Kasumi-1 (cell line): ENCODE measurements at places on chromosomes 4 and X.

DNA sequence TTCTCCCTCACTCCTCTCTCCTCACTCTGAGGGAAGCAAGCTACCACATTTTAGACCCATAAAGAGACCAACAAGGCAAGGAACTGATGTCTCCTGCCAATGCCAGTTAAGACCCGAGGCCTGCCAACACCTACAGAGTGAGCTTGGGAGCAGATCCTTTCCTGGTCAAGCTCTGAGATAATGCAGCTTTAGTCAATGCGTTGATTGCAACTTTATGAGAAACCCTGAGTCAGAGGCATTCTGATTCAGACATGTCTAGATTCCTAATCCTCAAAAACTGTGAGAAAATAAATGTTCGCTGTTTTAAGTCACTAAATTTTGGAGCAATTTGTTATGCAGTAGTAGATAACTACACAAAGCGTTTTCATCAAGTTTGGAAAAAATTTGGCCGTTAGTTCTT, 115.5 kb downstream of the JADE1 start:
- DNase-seq, result no peak

GRCh38 chr4:93646233-93646930, 182.2 kb upstream of the ATOH1 start:
- DNase-seq, result no peak

DNA sequence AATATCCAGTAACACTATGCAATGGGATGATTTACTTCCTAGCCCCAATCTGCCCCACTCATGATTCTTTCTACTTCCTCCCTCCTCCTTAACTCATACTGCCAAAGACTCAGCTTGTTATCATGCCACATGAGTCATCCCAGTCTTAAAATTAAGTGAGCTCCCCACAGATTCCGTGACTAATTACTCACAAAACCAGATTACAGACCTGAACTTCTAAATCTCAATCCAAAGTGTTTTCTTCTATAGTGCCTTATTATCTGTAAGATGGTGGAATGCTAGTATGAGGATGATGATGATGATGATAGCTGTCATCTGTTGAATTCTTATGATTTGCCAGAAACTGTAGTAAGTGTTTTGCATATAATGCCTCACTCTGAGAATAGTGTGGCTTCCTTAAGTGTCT, 27.7 kb upstream of the GPC3 start:
- DNase-seq, result no peak

GRCh38 chrX:31652650-31653049, 580.8 kb upstream of the FTHL17 start:
- DNase-seq, result no peak

- no peak for DNase-seq
Observed at GRCh38 chr4:42420140-42420539, 22.9 kb downstream of the SHISA3 start.

DNA sequence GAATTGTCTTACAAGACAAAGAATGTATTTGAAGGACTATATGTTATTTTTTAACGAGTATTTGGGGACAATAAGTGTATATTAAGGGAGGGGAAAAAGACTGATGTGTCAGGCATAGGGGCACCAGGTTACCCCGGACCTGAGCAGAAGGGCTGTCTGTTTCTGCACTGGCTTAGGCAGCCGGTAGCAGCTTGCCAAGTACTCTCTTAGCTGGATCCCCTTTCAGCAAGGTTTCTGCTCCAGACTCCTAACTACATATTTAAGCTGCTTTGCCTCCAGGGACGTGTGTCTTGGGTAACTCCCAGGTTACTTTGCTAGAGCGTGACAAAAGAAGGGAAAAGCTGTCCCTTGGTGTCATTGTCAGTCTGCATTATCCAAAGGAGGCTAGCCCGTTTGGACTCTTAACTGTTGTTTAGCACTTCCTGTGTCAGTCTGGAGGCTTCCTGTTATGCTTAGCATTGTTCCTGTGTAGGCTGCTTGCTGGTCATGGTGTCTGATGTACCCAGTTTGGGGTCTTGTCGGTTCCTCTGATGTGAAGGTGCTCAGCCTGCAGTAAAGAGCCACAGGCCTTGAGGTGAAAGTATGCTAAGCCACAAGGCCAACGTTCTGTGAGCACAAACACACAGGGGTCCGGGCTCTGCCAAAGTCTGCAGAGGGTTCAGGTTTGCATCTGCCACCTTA, 11.6 kb downstream of the CXCR3 start:
- DNase-seq, result no peak

DNA sequence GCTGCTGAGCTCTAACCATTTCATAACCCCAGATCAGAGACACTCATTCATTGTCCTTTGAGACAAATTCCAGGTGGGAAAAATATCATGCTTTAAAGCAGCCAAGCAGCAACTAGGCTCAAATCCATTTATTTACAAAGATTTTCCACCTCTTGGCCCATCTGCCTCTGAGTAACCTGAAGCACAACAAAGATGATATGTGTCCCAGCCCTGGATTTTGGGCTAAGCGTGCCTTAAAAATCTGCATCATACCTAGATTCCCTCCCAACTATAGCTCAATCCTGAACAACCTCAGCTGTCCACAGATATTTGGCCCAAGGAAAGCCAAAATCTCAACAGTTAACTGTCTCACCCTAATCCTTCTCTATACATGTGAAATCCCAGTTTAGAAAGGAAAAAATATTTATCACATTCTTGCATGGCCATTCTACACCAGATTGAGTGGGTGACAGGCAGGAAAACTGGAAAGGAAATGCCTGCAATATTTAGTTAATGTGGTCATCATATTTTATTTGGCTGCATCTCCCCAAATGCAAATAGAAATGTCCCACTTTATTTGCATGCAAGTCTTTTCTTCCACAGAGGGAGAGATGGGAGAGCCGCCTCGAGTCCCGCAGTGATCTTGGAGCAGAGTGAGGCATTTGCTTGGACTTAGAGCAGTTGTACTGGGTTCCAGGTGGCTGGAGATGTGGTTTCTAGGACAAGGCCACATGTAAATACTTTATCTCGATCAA, 146.4 kb upstream of the EOLA2 start:
- DNase-seq, result no peak

- DNase-seq, result no peak
Observed at GRCh38 chrX:20529301-20529700, 262.6 kb upstream of the RPS6KA3 start.

GRCh38 chr4:16034010-16034748, 49.6 kb downstream of the PROM1 start:
- no peak for DNase-seq

DNA sequence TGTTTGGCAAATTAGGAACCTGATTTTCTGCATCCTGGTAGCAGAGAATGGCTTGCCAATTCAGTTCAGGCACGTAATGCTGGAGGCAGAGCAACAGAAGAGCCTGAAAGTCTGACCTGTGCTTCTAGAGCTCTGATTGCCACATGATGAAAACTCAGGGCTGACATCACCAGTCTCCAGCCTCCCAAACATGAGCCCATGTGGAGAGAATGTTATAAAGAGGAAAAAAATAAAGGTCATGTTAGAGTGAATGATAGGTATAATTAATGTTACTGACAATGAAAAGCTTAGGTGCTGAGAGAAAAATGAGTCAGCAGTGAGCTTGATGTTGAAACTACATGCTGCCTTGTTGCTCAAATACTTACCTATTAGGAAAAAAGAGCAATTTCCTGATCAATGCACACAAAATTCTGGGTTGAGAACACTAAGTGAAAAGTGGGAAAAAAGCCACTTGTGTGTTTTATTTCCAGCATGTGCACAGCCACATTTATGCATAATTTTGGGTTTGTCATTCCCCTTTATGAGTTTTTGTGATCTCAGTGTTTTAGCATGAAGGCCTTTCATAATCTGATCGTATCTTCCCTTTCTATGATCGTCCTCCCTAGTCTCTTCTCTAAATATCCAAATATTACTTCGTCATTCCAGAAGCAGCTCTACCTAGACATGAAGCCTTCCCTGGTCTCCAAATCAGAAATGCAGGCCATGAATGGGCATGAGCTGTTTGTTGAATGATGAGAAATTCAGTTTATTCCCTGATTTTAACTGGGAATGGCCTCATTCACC, 113.3 kb upstream of the CPEB2 start:
- no peak for DNase-seq

DNA sequence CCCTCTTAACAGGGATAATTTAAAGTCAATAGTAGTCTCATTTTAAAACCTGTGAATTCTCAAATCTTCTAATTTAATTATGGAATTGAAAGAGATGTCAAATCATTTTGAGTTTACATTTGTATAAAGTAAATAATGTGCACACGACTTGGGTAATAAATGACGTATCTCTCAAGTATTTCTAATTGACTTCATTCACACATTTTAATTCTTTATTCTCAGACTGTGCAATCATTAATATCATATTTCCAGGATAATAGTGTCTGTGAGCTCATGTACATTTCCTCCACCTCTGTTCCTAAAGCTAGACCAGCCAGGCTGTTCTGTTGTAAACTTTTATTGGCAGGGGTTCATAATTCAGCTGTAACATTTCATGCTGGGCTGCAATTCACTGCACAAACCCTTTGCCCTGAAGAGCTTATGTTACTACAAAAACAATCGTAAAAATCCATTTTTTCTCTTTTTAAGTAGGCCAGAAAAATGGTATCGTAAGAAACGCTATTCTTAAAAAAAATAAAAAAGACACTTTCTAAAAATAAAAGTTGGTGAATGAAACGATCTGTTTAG, 1103.1 kb upstream of the TENM3 start:
- DNase-seq, result no peak

- no peak for DNase-seq
Observed at GRCh38 chr4:16124232-16124631, 40.4 kb upstream of the PROM1 start.

DNA sequence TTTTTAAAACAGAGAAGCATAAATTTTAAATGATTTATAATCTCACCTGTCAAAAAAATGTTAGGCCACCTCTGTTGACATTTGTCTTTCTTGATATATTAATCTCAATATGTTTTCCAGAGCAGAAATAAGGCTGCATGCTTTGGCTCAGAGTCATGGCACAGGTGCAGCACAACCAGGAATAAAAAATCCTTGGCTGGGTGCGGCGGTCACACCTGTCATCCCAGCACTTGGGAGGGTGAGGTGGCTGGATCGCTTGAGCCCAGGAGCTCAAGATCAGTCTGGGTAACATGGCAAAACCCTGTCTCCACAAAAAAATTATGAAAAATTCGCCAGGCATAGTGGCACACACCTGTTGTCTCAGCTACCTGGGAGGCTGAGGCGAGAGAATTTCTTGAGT, 18.1 kb downstream of the CPLX1 start:
- DNase-seq, result no peak

DNA sequence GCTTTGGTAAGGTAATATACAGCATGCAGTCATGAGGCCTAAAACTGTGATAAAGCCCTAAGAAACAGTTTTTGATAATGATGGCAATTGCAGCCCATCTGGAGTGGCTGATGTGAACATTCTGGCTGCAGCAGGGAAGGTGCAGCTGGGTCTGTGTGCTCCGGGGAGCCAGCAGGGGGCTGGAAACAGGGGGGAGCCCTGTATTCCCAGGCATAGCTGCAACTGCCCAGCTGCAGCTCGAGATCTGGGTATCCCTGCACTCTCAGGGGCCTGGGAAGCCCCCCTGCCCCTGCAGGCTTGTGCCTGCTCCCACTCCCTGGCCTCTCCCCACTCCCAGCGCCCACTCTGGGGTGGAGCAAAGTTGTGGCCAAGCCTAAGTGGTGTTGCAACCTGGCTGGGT, 95.6 kb downstream of the RRAGB start:
- DNase-seq, result no peak

- no peak for DNase-seq
Observed at GRCh38 chr4:8387615-8388527, 52.7 kb downstream of the ACOX3 start.

DNA sequence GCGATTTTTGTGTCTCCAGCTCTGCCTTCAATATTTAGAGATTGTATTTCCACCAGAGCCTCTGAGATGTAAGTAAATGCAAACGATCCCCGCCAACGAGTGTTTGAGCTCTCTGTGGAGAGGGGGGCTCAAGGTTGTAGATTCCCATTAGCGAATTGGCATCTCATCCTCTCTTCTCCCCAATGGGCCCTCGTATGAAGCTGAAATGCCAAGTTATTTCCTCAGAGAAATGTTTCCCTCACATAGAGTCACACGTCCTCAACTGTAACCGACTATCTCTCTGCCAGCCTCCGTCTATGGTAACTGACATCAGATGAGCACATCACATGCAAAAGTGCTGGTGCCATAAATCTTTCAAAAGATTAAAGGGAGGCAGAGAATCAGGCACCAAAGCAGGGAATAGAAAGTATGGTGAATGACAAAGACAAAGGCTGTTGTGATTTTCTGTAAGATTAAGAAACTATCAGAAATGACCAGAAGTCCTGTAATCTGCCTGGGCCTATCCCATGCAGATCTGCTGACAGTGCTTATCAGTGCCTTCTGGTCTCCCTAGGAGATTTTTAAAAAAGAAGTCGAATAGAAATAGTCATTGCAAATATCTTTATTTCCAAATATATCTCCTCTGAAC, 157.1 kb downstream of the PDGFRA start:
- no peak for DNase-seq

GRCh38 chr4:38601244-38601915, 62.6 kb upstream of the KLF3 start:
- DNase-seq, result no peak

DNA sequence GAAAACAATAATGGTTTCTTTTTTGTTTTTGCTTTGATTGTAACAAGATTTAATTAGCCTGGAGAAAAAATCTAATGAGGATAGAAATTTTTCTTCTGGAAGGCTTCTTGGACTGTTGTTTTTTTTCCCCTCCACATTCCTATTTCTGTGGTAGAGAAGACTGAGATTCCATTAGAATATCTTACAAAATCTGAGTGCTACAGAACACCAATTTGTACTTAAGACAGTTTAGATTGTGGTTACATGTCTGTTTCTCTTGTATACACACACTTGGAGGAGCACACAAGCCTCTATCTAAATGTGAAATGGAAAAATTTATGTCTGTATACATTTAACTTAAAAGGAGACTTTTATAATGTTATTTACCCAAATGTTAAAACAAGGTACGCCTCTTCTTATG, 176.9 kb upstream of the ARSJ start:
- no peak for DNase-seq

GRCh38 chr4:73870768-73871167, 1.6 kb downstream of the CXCL1 start:
- no peak for DNase-seq

DNA sequence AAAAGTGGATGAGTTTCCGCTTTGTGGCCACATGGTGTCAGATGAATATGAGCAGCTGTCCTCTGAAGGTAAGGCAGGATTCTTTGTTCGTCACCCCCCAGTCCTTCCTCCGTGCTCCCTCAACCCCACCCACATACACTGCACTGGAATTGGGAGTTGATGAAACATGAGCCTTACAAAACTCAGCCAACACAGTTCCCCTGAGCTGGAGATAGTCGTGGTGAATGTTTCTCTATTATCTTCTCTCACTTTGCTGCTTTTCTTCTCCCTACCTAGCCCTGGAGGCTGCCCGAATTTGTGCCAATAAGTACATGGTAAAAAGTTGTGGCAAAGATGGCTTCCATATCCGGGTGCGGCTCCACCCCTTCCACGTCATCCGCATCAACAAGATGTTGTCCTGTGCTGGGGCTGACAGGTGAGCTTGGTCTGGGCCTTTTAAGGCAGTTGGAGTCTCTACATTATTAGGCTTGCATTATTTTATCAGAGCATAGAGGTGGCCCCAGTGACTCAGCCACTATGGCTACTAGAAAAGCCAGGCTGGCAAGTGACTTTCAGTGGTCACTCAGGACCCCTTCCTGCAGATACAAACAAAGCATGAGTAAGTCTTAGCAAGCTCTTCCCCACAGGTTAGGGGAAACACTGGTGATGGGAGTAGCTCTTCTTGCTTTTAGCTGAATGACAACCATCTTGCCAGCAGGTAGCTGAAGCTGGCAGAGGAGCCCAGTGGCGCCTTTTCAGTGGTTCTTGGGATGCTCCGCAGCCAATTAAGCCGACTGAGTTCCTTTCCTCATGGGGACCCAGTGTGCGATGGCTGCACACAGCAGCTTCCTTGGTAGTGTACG, 1.6 kb downstream of the RPL10 start:
- no peak for DNase-seq

- peak; percentile 92 for DNase-seq
Observed at GRCh38 chr4:15649914-15650545, 5.1 kb downstream of the FBXL5 start.
